ENCODE measurements at places on chromosomes 4 and X. TPM values are rescaled to one million over a fixed set of nuclear protein-coding genes. Genes with fewer than 3 reads are reported as not detected.

CSAG1 gene
- total RNA-seq: not detected

DNA sequence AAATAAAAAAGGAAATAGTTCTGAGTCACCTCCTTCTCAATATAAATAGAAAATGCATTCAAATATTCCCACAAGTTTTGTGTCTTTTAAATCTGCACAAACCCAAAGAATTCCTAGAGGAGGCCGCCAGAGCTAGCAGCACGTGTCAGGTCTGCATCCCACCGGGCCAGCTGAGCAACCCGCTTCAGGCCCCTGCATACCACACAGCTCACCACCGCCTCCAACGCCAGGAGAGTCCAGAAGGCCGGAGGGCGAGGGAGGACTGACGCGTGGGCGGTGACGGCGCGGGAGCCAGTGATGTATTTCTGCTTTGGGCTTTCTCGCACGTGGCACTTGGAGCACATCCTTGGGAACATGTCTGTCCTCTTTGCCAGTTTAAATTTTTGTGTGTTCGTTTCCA is 61.9 kb upstream of the CLDN34 start:
- no peak for DNase-seq

- no peak for DNase-seq
Observed at GRCh38 chr4:142406917-142407501, 439.1 kb downstream of the INPP4B start.

DNA sequence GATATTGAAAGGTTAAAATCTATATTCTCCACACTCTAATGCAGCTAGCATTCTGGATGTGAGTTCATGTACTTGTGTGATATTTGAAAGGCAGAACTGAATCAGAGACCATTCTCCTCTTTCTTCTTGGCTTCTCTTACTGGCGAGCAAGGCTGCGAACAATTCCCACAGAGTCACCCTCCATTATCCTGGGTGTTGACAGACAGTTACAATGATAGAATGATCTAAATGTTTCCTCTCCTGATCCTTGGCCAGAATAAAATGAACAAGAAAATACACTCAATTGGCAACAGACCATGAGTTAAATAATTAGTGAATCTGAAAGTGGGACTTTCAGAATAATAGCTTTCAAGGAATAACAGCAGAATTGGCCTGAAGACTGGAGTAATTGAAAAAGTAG is 342.8 kb downstream of the RAPGEF2 start:
- no peak for DNase-seq

DNA sequence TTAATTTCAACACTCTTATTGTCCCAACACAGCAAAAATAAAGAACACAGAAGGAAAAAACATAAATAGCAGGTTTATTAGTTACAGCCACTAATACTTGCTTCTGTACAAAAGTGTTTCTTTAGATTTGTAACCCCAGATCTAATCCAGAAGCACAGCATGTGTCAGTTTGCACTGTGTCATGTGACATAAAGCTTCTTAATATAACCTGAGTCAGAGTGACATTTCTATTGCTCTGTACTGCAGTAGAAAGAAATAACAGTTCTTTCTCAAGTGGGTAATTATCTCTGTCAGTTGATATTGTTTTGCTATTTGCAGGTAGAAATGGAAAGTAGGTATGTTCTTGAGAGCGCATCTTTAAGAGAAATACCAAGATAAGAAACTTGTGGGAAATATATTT is 422.5 kb downstream of the ZIC3 start:
- no peak for DNase-seq

All from breast epithelium (tissue), 4 donors.